ENCODE measurements at places on chromosomes 5 and 9. TPM values are rescaled to one million over a fixed set of nuclear protein-coding genes. Genes with fewer than 3 reads are reported as not detected.

- peak; percentile 37 for DNase-seq
Observed at GRCh38 chr9:14313951-14314423, at the start of gene NFIB. Gene NFIB, minus strand, starts transcription at chr9:14314141. Its CDS starts 630 bp downstream, at chr9:14313511.

GRCh38 chr5:78500028-78500427 lies 139.6 kb downstream of the SCAMP1 start:
- no peak for DNase-seq

Gene IDNK
- total RNA-seq, result 3.3 TPM

DNA sequence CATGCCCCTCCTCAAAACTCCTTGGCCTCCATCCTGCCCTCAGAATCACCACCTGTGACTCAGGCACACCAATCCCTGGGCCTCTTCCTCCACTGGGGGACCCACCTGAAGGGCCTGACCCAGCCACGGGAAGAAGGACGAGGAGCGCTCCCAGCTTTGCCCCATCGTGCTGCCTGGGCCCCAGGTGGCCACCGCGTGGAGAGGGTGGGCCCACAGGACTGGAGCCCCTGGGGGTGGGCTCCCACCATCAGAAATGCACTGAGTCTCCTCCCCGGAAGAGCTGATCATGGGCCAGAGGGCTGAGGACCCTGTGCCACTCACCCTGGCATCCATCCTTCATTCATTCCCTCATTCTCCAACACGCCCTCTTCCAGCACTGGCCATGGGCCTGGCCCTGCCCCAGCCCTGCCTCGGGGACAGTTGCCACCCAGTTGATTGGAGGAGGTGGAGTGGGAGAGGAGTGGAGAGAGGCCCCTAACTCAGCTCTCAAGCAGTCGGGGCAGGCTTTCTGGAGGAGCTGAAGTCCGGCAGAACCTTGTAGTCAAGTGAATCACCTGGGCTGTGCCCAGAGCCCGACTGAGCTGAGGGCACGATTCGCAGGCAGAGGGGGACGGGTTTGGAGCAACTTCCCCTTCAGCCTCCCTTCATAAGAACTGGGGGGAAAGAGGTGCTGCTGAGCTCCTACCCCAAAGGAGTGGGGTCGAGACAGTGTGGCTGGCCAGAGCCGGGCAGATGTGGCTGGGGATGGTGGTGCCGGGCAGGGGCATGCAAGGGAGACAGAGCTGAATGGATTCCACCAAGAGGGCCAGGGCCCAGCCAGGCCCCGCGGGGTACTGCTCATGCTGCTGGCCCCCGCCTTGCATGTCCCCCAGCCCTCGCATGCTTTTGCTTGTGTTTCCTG lies 29.6 kb downstream of the DNM1 start:
- no peak for DNase-seq
